ENCODE measurements at places on chromosomes 4 and X.

DNA sequence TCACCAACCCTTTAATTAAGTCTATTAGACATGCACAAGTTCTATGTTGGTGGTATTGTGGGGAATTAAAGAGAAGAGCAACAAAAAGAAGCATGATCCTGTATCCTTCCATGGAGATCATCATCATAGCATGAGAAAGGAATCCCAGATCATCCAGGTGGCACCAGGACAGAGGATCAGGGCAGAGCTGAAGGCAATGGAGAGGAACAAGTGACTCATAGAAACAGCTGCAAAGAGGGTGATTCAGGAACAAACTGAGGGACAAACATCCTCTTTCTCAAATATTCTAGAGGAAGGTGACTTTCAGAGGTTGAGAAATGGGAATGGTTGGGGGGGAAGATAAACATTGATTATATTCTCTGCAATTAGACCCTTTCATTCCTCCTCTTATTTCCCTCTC is 105.5 kb upstream of the OTUD4 start:
- peak; percentile 24 for DNase-seq

DNA sequence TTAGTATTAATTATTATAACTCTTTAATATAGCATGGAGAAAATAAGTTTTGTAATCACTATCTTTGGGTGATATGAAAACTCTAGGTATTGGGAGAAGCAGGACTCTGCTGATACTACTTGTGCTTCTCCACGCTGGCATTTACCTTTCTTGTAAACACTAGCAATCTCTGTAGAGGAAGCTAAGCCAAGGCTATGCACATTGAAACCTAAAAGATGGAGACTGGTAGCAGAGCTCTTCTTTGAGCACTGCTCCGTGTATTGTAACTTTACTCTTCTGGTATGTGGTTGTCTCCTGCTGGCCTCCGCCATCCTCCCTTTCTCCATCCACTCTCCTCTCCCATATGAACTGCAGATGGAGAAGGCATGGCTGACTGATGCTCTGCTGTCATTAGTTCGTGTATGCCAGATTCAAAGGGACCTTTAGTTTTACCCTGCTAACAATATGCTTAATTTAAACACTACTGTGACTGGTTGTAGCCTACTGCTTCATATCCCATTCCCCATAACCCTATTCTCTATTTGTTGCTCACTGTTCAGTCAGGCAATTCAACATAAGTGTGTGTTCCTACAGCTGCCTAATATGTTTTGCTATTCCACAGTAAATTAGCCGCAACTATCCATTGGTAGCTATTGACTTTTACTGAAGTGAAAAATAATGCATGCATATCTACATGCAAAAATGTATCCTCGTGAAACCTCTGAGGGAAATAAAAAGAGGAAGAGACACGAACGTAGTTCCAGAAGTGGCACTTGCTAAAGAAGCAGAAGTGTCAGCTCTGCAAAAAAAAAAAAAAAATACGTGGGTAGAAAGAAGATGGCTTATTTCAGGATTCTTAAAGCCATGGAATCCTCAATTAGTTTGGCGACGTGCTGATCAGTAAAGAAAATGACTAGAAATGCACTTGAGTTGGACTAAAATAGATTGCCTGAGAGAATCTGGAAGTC is 55.6 kb upstream of the CCSER1 start:
- DNase-seq, result no peak

GRCh38 chr4:28093071-28093470 is 1232.4 kb downstream of the STIM2 start:
- no peak for DNase-seq

GRCh38 chr4:104128850-104129213 is 365.9 kb downstream of the CXXC4 start:
- DNase-seq, result peak; percentile 50

Measured in Caki2 (cell line).